ENCODE measurements at places on chromosomes 4 and X. TPM values are rescaled to one million over a fixed set of nuclear protein-coding genes. Genes with fewer than 3 reads are reported as not detected.

- DNase-seq, result no peak
These were observed 24.2 kb downstream of the CNKSR2 start for GRCh38 chrX:21398426-21398825.

DNA sequence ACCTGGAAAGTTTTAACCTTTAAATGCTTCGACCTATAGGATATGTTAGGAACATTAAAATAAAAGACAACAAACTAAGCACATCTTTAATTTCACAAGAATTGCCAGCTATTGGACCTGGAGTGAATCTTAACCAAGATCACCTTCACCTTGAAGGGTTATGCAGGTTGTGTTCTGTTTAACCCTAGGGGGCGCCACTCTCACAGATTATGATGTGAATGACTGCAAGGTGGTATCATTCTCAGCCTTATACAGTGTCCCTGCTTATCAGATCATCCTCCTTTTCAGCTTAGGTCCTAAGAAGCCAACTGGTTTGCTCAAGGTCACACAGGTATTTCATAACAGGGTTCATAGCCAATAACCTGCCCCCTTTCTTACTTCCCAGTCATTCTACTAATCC lies 23.5 kb downstream of the INTS6L start:
- no peak for DNase-seq

DNA sequence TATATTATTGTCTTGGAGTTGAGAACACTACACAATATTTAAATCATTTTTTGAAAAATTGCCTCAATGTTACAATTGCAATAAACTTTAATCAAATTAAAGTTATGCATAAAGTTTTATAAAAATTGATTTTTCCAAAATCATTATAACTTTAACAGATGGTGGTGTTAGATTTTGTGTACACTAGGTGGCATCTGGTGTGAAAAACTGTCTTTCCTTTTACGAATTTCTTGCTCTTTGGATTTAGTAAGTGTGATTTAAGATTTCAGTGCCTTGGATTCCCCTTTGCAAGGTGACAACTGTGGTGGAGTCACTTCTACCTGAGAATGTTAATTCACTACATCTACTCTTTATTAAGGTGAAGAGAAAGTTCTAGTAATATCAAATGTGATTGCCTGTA lies 91.6 kb downstream of the AREG start:
- no peak for DNase-seq

DNA sequence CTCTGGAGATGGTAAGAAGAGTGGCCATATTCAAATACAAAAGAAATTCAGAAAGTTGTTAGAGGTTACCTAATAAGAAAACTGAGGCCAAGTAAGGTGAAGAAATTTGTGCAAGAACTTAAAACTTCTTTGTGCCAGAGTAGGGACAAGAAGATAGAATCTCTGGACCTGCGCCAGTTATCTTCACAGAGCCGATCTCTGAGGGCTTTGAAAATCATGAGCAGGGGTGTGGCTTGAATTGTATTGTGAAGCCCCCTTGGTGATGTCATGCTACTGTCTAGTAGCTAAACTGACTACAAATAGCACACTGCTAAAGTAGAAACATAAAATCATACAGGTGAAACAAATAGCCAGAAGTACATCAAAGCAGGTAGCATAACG lies 184.6 kb downstream of the UGT8 start:
- DNase-seq, result no peak

DNA sequence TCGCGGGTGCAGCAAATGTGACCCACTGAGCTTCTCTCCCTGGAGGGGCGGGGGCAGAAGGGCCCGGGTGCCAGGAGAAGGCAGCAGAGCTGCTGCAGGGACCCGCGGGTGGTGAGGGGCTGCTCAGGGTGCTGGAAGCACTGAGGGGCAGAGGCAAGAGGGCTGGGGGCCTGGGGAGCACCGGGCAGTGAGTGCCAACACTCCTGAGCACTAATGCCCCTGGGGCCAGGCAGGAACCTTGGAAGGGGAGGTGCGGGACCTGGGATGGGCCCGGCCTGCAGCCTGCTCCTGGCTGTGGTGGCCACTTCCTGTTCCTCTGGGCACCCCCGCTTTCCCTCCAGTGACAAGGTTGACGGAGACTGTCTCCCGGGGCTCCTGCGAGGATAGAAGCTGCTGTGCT lies 66.5 kb upstream of the ADRA2C start:
- peak; percentile 24 for DNase-seq

DNA sequence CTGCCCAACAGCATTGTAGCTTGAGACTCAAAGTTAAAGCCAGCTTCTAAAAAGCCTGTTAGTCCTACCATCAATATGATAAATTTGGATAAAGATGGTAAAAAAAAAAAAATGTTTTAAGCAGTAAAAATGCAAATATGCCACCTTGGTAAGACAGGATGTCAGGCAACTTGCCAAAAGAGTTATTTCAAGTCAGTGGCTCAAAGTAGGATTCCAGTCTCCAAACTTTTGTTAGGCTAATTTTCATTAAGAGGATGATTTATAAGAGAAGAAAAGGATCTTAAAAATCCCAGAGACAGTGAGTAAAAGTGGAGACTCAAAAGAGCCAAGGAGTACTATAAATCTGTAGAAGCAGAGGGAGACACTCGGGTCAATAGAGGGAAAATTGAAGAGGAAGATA lies 47.5 kb downstream of the GASK1B start:
- DNase-seq, result no peak

- no peak for DNase-seq
These were observed 53.9 kb downstream of the ENPP6 start for GRCh38 chr4:184163813-184164212.

DNA sequence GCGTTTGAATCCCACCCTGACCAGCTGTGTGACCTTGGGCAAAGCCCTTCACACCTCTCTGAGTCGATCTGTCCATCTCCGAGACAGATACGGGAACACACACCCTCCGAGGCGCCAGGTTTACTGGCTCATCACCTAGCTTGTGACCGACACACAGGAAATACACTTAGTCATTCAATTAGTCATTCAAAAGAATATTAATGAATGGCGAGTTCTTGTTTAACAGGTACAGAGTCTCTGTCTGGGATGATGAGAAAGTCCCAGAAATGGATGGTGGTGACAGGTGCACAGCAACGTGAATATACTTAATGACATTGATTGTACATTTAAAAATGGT lies 80.6 kb downstream of the PPP2R2C start:
- no peak for DNase-seq

- DNase-seq, result peak; percentile 40
These were observed at the start of gene LPAR4 for GRCh38 chrX:78747489-78747888. Gene LPAR4, plus strand, starts transcription at chrX:78747720. Its CDS starts 7,150 bp downstream, at chrX:78754870.

GRCh38 chrX:100768679-100769338 lies 36.9 kb upstream of the SYTL4 start:
- DNase-seq, result peak; percentile 91

The GLOD5 gene
- not detected for total RNA-seq

The PHOX2B gene
- not detected for total RNA-seq

The PDGFC gene
- total RNA-seq, result 51.5 TPM

The ERCC6L gene
- total RNA-seq, result 0.15 TPM

All from aorta (tissue), 5 donors.